ENCODE measurements at places on chromosomes 7 and 10. TPM values are rescaled to one million over a fixed set of nuclear protein-coding genes. Genes with fewer than 3 reads are reported as not detected.

DNA sequence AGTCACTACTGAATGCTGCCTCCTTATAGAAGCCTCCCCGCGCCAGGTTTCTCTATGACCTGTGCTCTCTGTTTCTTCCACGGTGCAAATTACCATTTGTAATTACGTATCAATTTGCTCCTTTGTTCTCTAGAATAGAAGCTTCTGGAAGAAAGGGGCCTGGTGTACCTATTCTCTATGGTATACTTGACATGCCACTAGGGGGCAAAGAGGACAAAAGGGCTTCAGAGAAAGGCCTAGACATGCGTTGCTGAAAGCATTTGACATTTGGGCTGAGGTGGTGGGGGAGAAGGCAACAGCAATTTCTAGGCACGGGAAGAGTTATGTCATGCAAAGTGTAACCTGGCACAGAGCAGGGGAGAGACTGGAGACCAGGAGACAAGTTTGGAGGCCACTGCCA is 148.7 kb downstream of the WDR11 start:
- H3K36me3 ChIP-seq = no peaks in the 10 kb centered on the region
- H3K27ac ChIP-seq = no peak overlapping the region
- H3K27me3 ChIP-seq = peaks cover 1% of the 10 kb centered on the region
- no peaks in the 10 kb centered on the region for H3K4me1 ChIP-seq
- H3K4me3 ChIP-seq = no peak overlapping the region

DNA sequence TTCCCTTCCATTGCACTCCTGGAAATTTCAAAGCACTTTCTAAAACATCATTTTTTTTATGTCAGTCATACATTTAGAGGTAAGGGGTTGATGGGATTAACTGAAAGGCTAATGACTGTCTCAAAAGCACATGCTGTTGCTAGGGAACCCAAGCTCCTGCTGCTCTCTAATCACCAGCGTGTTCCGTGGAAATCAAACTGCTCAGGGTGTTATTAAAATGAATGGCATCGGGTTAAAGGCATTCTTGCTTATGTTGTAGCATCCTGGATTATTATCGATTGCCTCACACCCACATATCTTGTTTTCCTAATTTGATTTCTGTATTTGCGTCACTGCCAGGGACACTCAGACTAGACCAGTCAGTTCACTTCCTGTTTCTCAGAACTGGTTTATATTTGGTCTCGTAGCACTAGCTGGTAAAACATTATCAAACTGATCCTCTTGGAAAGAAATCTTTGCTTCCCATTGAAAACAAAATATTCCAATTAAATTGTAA is 216.5 kb upstream of the MKLN1 start:
- peaks cover 6% of the 10 kb centered on the region for H3K36me3 ChIP-seq
- no peaks in the 10 kb centered on the region for H3K27me3 ChIP-seq
- peaks cover 36% of the 10 kb centered on the region for H3K4me1 ChIP-seq
- peak overlapping the region; percentile 97 for H3K4me3 ChIP-seq

- DNase-seq = no peak
- H3K4me3 ChIP-seq = no peak overlapping the region
Observed at GRCh38 chr7:31327071-31327470, 13.5 kb downstream of the NEUROD6 start.

PTPRZ1 gene
- not detected for total RNA-seq

GRCh38 chr10:132627666-132628531 is 90.3 kb downstream of the INPP5A start:
- H3K27me3 ChIP-seq = no peaks in the 10 kb centered on the region
- peaks cover 27% of the 10 kb centered on the region for H3K4me1 ChIP-seq

DNA sequence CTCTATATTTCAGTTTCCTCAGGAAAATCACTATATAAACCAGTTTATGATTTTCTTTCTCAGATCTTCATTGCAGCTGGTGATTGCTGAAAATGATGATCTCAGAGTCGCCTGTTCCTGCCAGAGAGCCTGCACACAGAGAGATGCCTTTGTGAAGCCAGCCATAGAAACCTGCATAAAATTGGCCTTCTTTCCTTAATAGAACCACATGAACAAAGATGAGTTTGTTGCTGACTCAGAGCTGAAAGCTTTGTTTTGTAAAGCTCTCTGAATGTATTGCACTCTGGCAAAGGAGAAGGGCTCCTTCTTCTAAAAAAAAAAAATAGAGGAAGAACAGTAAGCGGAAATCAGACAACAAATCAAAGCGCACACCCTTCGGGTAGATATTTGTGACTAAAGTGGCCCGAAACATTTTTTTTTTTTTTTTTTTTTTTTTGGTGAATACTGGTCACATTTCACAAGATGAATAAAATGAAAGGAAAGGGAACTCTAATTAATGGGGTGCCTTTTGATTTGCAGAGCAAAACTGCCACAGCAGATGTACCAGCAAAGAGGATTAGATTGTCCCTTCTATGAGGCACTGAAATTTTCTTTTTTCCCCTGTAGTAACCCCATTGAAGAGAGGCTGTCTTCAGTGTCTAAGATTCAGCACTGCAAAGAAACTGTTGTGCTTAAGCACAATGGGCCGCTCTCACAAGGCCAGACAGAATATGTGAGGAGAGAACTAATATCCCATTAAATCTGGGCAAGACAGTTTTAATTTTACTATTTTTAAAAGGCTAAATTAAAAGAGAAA is 75.1 kb upstream of the PTPRZ1 start:
- H3K27me3 ChIP-seq = no peaks in the 10 kb centered on the region
- H3K4me1 ChIP-seq = no peaks in the 10 kb centered on the region
- no peaks in the 10 kb centered on the region for H3K36me3 ChIP-seq
- DNase-seq = no peak

FKBP6 gene
- not detected for total RNA-seq

DNA sequence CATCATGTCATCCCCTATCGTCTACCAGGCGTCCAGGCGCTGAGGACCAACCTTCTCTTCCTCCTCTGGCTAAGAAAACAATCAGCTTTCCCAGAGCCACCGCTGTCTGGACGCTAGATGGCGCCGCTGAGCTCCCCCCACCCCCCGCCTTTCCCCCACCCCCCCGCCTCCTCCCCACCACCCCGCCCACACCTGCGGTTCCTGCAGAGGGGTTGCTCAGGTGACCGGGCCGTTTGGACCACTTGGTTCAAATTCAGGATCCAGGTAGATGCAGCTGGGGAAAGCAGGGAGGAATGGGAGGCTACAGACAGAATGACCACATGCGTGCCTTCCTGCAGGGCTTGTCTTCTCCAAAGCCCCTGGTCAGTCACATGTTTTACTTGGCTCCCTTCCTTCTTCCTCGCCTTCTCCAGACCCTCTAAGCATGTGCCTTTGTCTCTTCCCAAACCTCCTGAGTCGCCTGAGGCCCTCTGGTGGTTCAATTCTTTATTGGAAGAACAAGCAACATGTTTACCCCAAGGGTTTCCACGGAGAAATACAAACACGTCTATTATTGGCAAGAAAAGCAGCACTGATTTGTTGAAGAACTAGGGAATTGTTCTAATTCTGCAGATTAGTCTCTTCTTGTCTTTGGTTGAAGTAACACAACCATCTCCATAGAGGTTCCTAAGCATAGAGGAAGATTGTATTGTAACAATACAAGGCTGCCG is 24.7 kb downstream of the AOC1 start:
- H3K36me3 ChIP-seq = peaks cover 5% of the 10 kb centered on the region
- peaks cover 14% of the 10 kb centered on the region for H3K4me1 ChIP-seq
- H3K27me3 ChIP-seq = peaks cover 3% of the 10 kb centered on the region

DNA sequence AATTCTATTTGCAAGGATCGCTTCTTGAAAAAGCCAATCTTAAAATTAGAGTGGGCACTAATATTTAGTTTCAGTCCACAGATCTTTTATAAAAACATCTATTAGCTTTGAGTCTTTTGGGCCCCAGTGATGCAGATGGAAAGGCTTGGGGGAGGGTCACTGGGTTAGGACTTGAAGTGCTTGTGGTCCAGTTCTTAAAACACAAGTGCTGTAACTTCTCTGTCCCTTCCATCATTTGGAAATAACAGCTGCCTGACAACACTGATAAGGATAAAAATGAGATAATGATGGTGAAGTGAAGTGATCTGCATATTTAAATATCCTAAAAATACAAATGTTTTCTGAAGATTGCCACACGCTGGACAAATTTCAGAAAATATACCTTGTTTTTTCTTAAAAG is 37.1 kb upstream of the ZRANB1 start:
- no peak for DNase-seq
- H3K36me3 ChIP-seq = no peaks in the 10 kb centered on the region
- H3K4me1 ChIP-seq = no peaks in the 10 kb centered on the region
- H3K4me3 ChIP-seq = no peak overlapping the region
- no peak overlapping the region for H3K27ac ChIP-seq

GRCh38 chr7:133742709-133743538 is 384.2 kb upstream of the LRGUK start:
- no peaks in the 10 kb centered on the region for H3K27me3 ChIP-seq
- H3K27ac ChIP-seq = no peak overlapping the region
- no peaks in the 10 kb centered on the region for H3K4me1 ChIP-seq
- DNase-seq = no peak

DNA sequence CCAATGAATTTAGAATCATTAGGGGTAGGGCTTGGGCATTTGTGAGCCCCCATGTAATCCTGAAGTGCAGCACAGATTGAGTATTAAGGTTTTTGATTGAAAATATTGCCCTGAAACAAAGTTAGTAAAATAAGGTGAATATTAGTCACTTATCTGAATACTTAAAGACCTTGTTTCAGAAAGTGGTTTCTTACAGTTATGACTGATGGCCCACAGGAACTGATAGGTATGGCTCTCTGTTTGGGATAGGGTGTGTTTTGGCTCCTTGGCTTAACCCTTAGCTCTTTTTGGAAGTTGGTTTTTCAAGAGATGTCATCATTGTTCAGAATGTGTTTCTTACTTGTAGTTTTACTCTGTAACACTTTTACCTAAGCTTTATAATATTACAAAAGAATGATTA is 34.8 kb downstream of the MDFIC start:
- DNase-seq = no peak
- H3K27me3 ChIP-seq = no peaks in the 10 kb centered on the region
- no peak overlapping the region for H3K27ac ChIP-seq
- H3K4me1 ChIP-seq = peaks cover 49% of the 10 kb centered on the region

Measured in activated CD8-positive, alpha-beta T cell treated with anti-CD3 and anti-CD28 coated beads for 36 hours (primary cell).